ENCODE measurements at places on chromosomes 7 and 10.

GRCh38 chr10:101246639-101247038 lies 17.4 kb upstream of the LBX1 start:
- DNase-seq, result no peak

GRCh38 chr7:154876516-154876915 lies 126.4 kb downstream of the PAXIP1 start:
- DNase-seq, result no peak

- no peak for DNase-seq
These were observed 38.6 kb downstream of the ZCCHC24 start for GRCh38 chr10:79406683-79407422.

DNA sequence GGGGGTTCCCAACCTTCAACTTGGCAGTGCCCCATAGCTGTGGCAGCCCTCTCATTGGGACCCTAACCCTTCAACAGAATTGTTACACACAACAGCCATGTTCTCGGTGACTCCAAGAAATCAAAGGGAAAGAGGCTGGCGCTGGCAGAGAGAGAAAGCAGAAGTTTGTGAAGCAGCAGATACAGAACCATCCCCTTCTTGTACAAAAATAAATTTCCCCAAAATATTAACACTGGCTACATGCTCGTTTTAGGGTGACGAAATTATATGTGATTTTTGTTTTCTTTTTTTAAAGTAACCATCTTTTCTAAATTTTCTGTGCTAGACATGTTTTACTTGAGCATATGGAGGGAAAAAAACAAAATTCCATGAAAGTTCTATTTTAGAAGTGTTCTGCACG lies 45.2 kb upstream of the SAMD8 start:
- DNase-seq, result no peak

DNA sequence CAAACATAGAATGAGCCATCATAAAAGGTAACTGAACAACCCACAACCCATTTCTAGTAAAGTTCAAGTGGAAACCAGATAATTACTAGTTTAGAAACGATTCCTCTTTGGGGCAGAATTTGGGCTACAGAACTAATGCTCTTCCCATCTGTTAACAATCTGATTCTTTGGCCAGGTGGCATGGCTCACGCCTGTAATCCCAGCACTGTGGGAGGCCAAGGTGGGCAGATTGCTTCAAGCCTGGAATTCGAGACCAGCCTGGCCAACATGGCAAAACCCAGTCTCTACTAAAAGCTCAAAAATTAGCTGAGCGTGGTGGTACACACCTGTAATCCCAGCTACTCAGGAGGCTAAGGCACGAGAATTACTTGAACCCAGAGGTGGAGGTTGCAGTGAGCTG lies 18.5 kb downstream of the CYP51A1 start:
- DNase-seq, result no peak

DNA sequence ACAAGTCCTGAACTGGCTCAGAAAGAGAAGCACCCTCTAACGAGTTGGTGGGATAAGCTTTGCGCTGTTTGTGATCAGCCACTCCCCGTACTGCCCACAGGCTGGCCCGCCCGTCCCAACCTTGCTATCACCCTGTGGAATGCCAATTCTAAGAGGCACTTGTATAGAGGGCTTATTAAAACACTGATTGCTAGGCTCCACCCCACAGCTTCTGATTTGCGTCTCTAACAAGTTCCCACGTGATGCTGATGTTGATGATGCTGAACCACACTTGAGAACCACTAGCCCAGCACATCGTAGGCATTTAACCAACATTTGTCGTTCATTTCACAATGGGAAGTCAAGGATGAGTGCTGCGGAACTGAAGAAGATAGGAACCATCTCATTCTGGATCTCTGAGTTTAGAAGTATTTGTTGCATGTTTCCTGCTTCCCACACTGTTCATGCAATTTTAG lies 12.7 kb upstream of the GSAP start:
- DNase-seq, result no peak

GRCh38 chr7:116329686-116330503 lies 119.6 kb downstream of the TES start:
- no peak for DNase-seq

GRCh38 chr7:20466543-20467021 lies 135.9 kb downstream of the ITGB8 start:
- no peak for DNase-seq

- DNase-seq, result no peak
These were observed 42.3 kb downstream of the NRCAM start for GRCh38 chr7:108413782-108414492.

DNA sequence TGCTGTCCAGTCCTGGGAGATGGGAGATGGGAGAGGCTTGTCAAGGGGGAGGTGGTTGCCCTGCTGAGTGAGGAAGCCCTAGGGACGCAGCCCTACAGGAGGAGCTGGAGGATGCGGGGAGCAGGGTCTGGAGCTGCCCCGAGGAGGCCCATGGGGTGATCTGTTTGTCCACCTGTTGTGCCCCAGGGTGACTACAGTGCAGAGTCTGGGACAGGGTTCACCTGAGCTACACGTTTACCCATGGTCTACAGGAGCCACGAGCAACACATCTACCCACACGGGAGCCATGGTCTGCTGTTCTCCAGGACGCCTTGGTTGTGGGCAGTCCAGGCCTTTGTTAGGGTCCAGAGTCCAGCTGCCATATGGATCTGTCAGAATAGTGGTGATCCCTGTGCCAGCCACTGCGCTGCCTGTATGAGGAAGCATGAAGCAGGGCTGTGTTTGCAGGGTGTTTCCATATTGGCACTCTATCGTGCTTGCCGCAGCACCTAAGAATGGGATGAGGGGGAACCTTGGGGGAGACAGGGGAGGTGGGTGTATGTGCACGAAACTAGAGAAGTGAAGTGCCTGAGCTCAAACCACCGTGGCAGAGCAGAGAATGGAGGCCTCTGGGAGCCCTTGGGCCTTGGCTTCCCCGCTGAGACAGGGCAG lies 23.7 kb downstream of the ZNF775 start:
- no peak for DNase-seq
